ENCODE measurements at places on chromosomes 2 and 18.

- DNase-seq = no peak
These were observed 1471.8 kb downstream of the LRP1B start for GRCh38 chr2:140658760-140659692.

DNA sequence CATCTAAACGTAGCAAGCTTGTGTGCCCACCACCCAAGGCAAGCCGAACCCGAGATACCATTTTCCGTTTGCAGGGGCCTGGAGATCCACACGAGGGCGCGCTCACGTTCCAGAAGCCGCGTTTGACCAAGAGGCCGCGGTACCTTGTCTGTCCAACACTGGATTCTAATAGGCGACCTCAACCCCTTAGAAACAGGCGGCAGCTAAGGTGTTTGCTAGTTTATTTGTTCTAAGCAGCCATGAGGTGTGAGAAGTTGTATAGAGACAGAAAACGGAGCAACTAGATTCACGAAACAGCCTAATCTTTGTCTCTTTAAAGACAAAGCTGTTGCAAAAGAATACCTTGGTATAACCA is 4.2 kb downstream of the HOXD11 start:
- peak; percentile 92 for DNase-seq

DNA sequence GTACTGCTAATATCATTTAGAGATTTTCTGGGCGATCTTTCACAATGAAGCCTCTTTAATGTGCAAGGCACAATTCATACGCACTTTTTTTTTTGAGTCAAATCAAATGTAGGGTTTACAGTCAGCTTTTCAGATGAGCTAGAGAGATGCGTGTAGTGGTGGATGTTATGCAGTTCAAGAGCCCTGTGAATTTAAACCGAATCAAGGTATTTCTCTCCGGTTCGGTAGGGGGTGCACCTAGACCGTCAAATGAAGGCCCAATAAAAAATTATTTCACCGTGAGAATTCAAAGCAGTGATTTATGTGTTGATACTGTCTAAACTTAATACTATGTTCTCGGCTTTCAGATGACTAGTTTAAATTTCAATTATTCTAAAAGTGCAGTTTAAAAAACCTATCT is 1.1 kb downstream of the PTH2R start:
- DNase-seq = peak; percentile 72

GRCh38 chr2:234169674-234170073 is 119.2 kb downstream of the SPP2 start:
- no peak for DNase-seq

DNA sequence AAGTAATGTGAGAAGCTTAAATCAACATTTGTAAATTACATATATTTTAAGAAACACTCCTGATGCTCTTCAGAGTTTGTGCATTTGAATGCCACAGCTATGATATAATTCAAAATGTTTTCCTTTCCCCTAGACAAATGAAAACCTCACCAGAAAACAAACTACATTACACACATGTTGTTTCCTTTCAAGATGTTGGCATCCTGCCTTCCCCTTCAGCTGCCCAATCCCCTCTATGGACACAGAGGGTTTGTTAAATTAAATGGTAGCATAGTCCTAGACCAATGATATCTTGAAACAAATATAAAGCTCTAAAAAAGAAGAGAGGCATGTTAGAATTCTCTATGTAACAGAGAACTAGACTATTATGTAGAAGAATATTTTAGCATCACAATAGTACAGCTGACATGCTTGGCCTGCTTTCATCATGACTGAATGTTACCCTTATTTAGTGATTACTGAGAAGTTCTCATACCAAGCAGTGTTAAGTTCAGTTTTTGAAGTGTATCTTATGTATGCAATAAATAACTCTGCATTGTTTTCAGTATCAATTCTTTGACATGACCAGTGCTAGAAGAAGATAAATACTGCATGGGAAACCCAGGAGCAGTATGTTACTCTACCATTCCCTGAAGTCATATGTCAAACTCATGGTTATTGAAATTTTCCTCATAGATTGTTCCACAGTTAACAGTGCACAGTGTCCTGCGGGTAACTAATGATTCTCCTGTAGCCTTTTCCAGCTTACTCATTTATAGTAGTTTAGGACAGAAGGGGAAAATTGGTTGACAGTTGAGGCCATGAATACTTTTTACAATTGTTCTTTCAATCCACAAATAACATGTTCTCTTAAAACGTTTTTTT is 316.3 kb upstream of the KCNJ3 start:
- DNase-seq = no peak

GRCh38 chr18:42922363-42922762 is 193.1 kb downstream of the RIT2 start:
- no peak for DNase-seq

- DNase-seq = no peak
These were observed 33.0 kb downstream of the ERBB4 start for GRCh38 chr2:212505586-212505985.

- no peak for DNase-seq
These were observed 31.9 kb upstream of the EML6 start for GRCh38 chr2:54691445-54692135.

DNA sequence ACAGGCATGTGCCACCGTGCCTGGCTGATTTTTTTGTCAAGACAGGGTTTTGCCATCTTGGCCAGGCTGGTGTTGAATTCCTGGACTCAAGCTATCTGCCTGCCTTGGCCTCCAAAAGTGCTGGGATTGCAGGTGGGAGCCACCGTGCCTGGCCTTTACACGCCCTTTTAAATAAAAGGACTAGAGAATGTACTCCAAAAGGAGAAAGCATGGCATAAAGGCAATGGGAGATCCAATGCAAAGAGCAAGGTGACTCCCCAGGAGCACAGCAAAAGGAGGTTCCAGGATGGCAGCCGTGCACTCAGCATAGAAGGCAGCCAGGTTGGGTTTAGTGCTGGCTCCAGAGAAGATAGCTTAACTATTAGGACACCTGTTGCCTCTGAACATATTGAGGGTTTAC is 27.1 kb downstream of the ASB1 start:
- DNase-seq = no peak

- no peak for DNase-seq
These were observed 96.0 kb downstream of the SOS1 start for GRCh38 chr2:39024833-39025232.

- no peak for DNase-seq
These were observed 33.3 kb upstream of the PAX3 start for GRCh38 chr2:222332116-222332515.

- no peak for DNase-seq
These were observed 174.6 kb downstream of the HAUS1 start for GRCh38 chr18:46278481-46279465.

- no peak for DNase-seq
These were observed 43.3 kb upstream of the EDAR start for GRCh38 chr2:109032229-109032820.

DNA sequence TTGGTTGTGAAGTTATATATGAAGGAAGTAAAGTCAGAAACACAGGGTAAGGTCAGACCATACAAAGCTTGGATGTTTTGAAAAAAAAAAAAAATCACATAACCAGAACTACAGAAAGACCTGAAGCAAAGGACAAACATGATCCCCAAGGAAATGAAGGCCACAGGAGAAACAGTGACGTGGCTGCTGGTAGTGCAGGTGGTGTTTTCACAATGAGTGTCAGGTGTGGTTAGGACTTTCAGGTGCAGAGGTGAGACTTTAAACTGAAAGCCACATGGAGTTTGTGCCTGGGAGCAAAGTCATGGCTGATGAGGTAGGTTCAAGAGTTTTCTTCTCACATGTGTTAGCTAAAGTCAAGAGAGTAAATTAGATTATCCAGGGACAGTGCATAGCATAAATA is 270.7 kb downstream of the PIEZO2 start:
- DNase-seq = no peak

- DNase-seq = no peak
These were observed 102.0 kb downstream of the SH3RF3 start for GRCh38 chr2:109230941-109231420.

DNA sequence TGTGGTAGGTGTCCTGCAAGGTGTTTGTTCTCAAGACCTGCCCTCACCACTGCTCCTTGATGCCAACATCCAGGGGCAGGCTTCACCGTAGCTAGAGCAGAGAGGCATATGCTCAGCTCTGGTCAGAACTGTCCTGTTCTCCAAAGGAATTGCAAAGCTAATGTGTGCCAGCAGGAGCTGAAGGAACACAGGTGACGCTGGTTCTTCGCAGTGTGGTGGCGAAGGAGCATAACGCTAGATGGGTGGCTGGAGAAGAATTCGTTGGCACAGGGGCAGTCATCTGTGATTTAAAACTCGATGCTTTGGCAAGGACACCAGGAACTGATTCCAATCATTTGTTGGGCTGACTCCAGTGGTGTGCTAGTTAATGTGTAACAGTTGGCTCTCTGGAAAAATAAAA is 11.4 kb upstream of the PER2 start:
- DNase-seq = no peak

- DNase-seq = peak; percentile 69
These were observed at the start of gene FBXO41 for GRCh38 chr2:73284296-73285158. FBXO41 (minus strand) TSS chr2:73284478; CDS start chr2:73269630, 14,848 bp downstream.

- no peak for DNase-seq
These were observed 16.5 kb upstream of the OR6B3 start for GRCh38 chr2:240069829-240070228.

- no peak for DNase-seq
These were observed 54.0 kb upstream of the STRN start for GRCh38 chr2:37020212-37020886.

DNA sequence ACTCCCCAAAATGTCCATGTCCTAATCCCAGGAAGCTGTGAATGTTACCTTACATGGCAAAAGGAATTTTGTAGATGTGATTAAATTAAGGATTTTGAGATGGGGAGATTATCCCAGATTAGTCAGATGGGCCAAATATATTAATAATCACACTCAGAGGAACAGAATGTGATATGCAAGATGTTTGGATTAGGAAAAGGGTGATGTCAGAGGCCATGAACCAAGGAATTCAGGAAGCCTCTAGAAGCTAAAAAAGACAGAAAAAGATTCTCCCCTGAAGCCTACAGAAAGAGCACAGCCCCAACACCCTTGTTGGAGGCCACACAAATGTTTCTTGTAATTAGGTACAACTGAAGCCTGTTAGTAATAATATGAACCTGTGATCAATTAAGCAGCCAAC is 13.1 kb downstream of the TMEM131 start:
- DNase-seq = no peak

DNA sequence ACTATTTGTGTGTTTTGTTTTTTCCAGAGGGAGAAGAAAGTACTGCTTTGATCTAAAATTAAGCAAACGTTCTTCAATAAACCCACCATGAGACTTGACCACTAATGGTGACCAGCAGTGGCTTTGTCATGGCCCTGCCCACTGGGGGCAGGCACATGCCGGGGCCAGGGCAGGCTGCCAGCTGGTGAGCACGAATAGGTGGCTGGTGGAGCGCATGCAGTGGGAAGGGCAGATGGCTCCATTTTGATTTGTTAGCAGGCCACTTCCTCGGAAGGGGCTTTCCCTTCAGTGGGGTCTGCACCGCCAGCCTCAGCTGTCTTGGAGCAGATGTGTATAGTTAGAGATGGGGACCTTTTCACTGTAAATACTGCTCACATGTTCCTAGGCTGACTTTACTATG is 277.1 kb downstream of the SOX11 start:
- DNase-seq = no peak

GRCh38 chr2:41182961-41183360 is 731.1 kb upstream of the SLC8A1 start:
- DNase-seq = no peak

DNA sequence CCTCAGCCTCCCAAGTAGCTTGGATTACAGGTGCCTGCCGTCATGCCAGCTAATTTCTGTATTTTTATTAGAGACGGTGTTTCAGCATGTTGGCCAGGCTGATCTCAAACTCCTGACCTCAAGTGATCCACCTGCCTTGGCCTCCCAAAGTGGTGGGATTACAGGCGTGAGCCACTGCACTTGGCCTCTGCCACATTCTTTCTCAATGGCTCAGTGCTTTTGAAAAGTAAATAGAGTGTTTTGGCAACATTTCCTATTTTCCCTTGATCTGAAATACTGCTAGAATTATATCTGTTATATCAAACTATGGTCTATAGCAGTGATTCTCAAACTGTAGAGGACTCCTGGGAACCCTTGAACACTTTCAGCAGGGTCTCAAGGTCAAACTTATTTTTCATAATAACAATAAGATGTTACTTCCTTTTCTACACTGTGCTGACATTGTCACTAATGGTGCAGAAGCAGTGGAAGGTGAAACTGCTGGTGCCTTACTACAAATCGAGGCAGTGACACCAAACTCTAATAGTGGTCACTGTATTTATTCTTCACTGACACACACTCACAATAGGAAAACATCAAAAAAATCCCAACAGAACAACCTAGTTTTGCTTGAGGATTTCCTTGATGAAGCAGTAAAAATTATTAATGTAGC is 10.6 kb downstream of the DAW1 start:
- DNase-seq = no peak

- no peak for DNase-seq
These were observed 115.8 kb upstream of the CWC22 start for GRCh38 chr2:180122874-180123273.

GRCh38 chr2:133200684-133201421 is 367.4 kb downstream of the NCKAP5 start:
- DNase-seq = no peak

GRCh38 chr2:226300196-226300886 is 499.3 kb downstream of the IRS1 start:
- no peak for DNase-seq

DNA sequence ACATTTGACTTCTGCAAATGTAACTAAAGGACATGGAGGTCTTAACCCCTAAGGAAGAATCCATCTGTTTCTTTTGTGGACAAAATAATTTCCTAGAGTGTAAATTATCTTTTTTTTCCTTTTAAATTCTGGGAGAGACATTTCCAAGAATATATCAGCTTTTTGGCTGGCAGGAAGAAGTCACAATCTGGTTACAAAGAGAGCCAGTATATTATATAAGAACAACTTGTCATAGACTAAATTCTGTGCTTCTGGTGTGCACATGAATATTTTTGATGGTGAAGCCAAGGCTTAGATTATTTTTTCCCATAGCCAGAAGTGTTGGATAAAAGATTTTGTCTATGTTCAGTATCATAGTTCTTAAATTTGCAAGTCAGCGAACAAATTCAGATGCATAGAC is 500.6 kb downstream of the XIRP2 start:
- DNase-seq = no peak

DNA sequence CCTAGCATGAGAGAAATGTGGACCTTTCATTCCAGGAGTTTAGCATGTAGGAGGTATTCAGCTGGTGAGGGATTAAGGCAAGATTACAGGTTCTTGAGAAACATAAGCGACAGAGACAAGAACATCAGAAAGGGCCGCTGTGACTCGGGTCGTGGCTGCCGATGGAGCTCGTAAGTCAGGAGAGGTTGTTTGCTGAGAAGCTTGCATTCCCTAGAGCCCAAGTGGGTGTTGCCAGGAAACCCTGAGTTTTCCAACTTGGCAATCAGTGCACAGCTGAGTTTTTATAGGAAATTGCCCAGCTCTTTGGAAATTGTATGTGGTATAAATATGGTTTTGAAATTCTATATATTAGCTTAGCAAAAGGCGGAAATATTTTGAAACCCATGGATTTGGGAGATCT is 46.4 kb upstream of the CYP1B1 start:
- no peak for DNase-seq

Data from NCI-H2081 (cell line).